H4 (cell line): ENCODE measurements at places on chromosomes 5 and 9. TPM values are rescaled to one million over a fixed set of nuclear protein-coding genes. Genes with fewer than 3 reads are reported as not detected.

Gene DOCK8
- 0.15 and 0.58 TPM in 2 replicates for total RNA-seq

Gene LURAP1L
- 10.6 and 15.2 TPM in 2 replicates for total RNA-seq

Gene TNC
- 45.0 and 45.9 TPM in 2 replicates for total RNA-seq

DNA sequence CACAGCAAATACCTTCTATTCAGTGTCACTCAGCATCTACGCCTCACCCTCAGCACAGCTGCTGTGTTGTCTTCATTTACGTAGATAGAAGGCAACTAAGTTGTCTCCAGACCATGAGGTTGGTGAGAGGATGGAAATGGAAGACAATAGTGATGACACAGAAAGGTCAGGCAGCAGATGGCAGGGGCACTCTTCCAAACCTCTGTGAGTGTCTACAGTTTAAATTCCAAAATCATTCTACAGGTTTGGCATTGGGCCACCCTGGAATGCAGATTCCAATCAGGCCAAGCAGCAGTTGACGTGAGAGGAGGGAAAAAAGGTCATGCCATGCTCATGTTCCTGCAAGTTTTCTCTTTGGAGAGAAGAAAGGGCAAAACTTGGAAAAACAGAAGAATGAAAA is 68.7 kb upstream of the ADAMTSL1 start:
- DNase-seq: no peak

GRCh38 chr9:25677301-25678146 is 720 bp downstream of the TUSC1 start:
- peak; percentile 66 for DNase-seq

DNA sequence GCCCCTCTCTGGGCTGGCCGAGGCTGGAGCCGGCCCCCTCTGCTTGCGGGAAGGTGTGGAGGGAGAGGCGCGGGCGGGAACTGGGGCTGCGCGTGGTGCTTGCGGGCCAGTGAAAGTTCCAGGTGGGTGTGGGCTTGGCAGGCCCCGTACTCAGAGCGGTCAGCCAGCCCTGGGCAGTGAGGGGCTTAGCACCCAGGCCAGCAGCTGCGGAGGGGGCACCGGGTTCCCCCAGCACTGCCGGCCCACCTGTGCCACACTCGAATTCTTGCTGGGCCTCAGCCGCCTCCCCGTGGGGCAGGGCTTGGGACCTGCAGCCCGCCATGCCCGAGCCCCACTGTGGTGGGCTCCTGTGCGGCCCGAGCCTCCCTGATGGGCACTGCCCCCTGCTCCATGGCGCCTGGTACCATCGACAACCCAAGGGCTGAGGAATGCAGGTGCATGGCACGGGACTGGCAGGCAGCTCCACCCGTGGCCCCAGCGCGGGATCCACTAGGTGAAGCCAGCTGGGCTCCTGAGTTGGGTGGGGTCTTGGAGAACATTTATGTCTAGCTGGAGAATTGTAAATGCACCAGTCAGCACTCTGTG is 27.9 kb upstream of the CLINT1 start:
- no peak for DNase-seq

- peak; percentile 31 for DNase-seq
Observed at GRCh38 chr5:102858808-102859207, 103.7 kb downstream of the PAM start.
